ENCODE measurements at places on chromosomes 4 and X. TPM values are rescaled to one million over a fixed set of nuclear protein-coding genes. Genes with fewer than 3 reads are reported as not detected.

RNF175 gene
- 0.35 TPM for polyA plus RNA-seq

GRIA2 gene
- polyA plus RNA-seq: 44.1 TPM

CENPI gene
- not detected for polyA plus RNA-seq

TEX13D gene
- not detected for polyA plus RNA-seq

ANXA10 gene
- polyA plus RNA-seq: not detected

KLHL4 gene
- polyA plus RNA-seq: 14.6 TPM

AVPR2 gene
- 0.88 TPM for polyA plus RNA-seq

CLDN34 gene
- polyA plus RNA-seq: not detected

HEPH gene
- polyA plus RNA-seq: 5.5 TPM

P2RY8 gene
- polyA plus RNA-seq: 0.87 TPM

CSN3 gene
- not detected for polyA plus RNA-seq

GPR34 gene
- not detected for polyA plus RNA-seq

GPC4 gene
- polyA plus RNA-seq: 125 TPM

FGF16 gene
- polyA plus RNA-seq: 4.9 TPM

S100G gene
- not detected for polyA plus RNA-seq

TFDP3 gene
- polyA plus RNA-seq: not detected

CXorf49 gene
- not detected for polyA plus RNA-seq

FAM236A gene
- not detected for polyA plus RNA-seq

AASDH gene
- 12.9 TPM for polyA plus RNA-seq

DCTD gene
- 79.4 TPM for polyA plus RNA-seq

PRDM5 gene
- polyA plus RNA-seq: 13.0 TPM

IL3RA gene
- not detected for polyA plus RNA-seq

CTAG2 gene
- polyA plus RNA-seq: not detected

MOB1B gene
- 27.7 TPM for polyA plus RNA-seq

DAPP1 gene
- 1.8 TPM for polyA plus RNA-seq

EREG gene
- polyA plus RNA-seq: 0.15 TPM

CCDC149 gene
- polyA plus RNA-seq: 11.1 TPM

All from muscle of arm (tissue), 14 donors.